SJCRH30 (cell line): ENCODE measurements at places on chromosomes 2 and 18. TPM values are rescaled to one million over a fixed set of nuclear protein-coding genes. Genes with fewer than 3 reads are reported as not detected.
A peak's percentile ranks its signal among the peaks of the same experiment; 100 is the strongest.

GRCh38 chr18:75592527-75592926 is 165.0 kb upstream of the SMIM21 start:
- H3K27me3 ChIP-seq = no peaks in the 10 kb centered on the region
- no peaks in the 10 kb centered on the region for H3K4me1 ChIP-seq
- H3K4me3 ChIP-seq = no peak overlapping the region
- H3K27ac ChIP-seq = no peak overlapping the region
- no peak for DNase-seq
- no peaks in the 10 kb centered on the region for H3K36me3 ChIP-seq

GRCh38 chr2:27214941-27215340 is 2.2 kb upstream of the CAD start:
- H3K36me3 ChIP-seq = peaks cover 24% of the 10 kb centered on the region
- no peaks in the 10 kb centered on the region for H3K27me3 ChIP-seq
- H3K4me3 ChIP-seq = no peak overlapping the region
- H3K4me1 ChIP-seq = peaks cover 17% of the 10 kb centered on the region

DNA sequence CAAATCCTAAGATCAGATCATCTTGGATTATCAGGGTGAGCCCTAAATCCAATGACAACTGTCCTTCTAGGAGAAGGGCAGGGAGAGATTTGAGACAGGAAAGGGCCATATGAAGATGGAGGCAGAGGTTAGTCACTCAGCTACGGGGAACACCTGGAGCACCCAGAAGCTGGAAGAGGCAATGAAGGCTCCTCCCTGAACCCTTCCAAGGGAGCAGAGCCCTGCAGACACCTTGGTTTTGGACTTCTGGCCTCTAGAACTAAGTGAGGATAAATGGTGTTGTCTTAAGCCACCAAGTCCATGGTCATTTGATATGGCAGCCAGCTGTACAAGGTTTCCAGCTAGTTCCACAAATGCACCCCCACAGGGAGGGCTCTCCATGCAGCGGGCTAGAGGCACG is 6.9 kb upstream of the PTPN2 start:
- no peaks in the 10 kb centered on the region for H3K36me3 ChIP-seq
- no peak overlapping the region for H3K4me3 ChIP-seq
- DNase-seq = no peak
- no peak overlapping the region for H3K27ac ChIP-seq
- no peaks in the 10 kb centered on the region for H3K4me1 ChIP-seq
- no peaks in the 10 kb centered on the region for H3K27me3 ChIP-seq

GRCh38 chr18:41226186-41226585 is 728.8 kb upstream of the PIK3C3 start:
- no peak for DNase-seq
- no peak overlapping the region for H3K27ac ChIP-seq
- no peaks in the 10 kb centered on the region for H3K4me1 ChIP-seq
- H3K27me3 ChIP-seq = no peaks in the 10 kb centered on the region
- no peak overlapping the region for H3K4me3 ChIP-seq

GRCh38 chr2:156695020-156695419 is 258.8 kb downstream of the GPD2 start:
- no peak overlapping the region for H3K4me3 ChIP-seq
- no peak overlapping the region for H3K27ac ChIP-seq
- no peaks in the 10 kb centered on the region for H3K36me3 ChIP-seq
- no peaks in the 10 kb centered on the region for H3K4me1 ChIP-seq

CFAP221 gene
- not detected in 2 replicates for total RNA-seq

NCKAP5 gene
- not detected in 2 replicates for total RNA-seq

DNA sequence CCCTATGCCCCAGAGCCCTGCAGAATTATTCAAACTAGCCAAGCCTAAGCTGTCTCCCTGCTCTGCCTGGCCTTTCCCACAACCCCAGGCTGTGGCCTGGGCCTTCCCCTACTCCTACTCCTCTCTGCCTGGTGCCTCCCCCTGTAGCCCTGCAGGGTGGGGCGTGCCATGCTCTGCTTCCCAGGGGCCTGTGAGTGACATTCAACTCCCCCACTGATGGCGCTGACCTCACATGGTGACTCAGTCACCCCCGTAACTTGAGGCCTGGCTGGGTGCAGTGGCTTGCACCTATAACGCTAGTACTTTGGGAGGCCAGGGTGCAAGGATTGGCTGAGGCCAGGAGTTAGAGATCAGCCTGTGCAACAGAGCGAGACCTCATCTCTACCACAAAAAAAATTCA is 60.6 kb downstream of the KIF1A start:
- H3K27ac ChIP-seq = no peak overlapping the region
- no peak overlapping the region for H3K4me3 ChIP-seq
- no peaks in the 10 kb centered on the region for H3K36me3 ChIP-seq
- H3K4me1 ChIP-seq = peaks cover 10% of the 10 kb centered on the region
- no peaks in the 10 kb centered on the region for H3K27me3 ChIP-seq

DAPL1 gene
- total RNA-seq = not detected in 2 replicates

- H3K4me3 ChIP-seq = no peak overlapping the region
- no peaks in the 10 kb centered on the region for H3K27me3 ChIP-seq
- no peak overlapping the region for H3K27ac ChIP-seq
- no peak for DNase-seq
These were observed 34.9 kb downstream of the KDM3A start for GRCh38 chr2:86476092-86476491.

- H3K27me3 ChIP-seq = no peaks in the 10 kb centered on the region
- DNase-seq = no peak
These were observed 6.9 kb downstream of the GPR17 start for GRCh38 chr2:127652786-127653357.

DNA sequence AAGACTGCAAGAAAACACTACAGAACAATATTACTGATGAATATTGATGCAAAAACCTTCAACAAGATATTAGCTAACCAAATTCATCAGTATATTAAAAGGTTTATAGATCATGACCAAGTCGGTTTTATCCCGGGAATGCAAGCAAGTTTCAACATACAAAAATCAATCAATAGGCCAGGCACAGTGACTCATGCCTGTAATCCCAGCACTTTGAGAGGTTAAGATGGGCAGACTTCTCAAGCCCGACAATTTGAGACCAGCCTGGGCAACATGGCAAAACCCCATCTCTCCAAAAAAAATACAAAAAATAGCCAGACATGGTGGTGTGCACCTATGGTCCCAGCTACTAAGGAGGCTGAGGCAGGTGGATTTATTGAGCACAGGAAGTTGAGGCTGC is 82.9 kb downstream of the FSIP2 start:
- no peaks in the 10 kb centered on the region for H3K27me3 ChIP-seq
- no peak overlapping the region for H3K27ac ChIP-seq
- no peaks in the 10 kb centered on the region for H3K4me1 ChIP-seq

- no peak overlapping the region for H3K4me3 ChIP-seq
- H3K4me1 ChIP-seq = no peaks in the 10 kb centered on the region
- H3K27ac ChIP-seq = no peak overlapping the region
- H3K36me3 ChIP-seq = no peaks in the 10 kb centered on the region
- H3K27me3 ChIP-seq = no peaks in the 10 kb centered on the region
- DNase-seq = peak; percentile 66
These were observed 34.2 kb upstream of the EN1 start for GRCh38 chr2:118881490-118882129.

TLX2 gene
- not detected in 2 replicates for total RNA-seq

DNA sequence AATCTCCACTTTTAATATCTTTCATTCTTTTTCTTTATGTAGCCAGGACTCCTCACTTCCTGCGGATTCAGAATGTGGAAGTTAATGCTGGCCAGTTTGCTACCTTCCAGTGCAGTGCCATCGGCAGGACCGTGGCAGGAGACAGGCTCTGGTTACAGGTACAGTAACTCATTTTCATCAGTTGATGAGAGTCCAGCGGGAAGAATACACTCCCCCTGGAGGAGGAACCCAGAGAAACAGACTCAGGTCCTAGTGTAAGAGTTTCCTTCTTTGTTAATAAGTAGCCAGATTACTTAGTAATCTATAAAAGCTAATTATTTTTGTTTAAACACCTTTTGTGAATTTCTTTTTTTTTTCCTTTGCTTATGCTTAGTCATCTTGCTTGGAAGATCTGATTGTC is 359.4 kb downstream of the PTPRM start:
- H3K4me1 ChIP-seq = peaks cover 38% of the 10 kb centered on the region

DNA sequence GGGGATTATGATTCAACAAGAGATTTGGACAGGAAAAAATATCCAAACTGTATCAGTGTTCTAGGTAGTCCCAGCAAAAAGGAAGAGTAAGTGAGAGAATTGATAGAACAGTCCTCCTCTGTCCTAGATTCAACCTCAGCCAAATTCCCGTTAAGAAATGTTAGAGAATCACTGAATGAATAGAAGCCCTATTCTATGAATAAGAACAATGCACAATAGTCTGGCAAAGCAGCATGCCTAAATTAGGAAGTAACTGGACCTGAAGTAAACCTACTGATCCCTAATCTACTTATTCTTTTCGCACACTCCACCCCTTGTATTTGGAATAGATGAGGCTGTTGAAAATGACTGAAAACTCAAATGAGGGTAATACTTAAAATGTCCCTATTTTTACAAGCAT is 1665.5 kb downstream of the LRP1B start:
- H3K27me3 ChIP-seq = no peaks in the 10 kb centered on the region
- no peak overlapping the region for H3K4me3 ChIP-seq
- no peaks in the 10 kb centered on the region for H3K36me3 ChIP-seq
- no peak overlapping the region for H3K27ac ChIP-seq

LONRF2 gene
- not detected in 2 replicates for total RNA-seq

DNA sequence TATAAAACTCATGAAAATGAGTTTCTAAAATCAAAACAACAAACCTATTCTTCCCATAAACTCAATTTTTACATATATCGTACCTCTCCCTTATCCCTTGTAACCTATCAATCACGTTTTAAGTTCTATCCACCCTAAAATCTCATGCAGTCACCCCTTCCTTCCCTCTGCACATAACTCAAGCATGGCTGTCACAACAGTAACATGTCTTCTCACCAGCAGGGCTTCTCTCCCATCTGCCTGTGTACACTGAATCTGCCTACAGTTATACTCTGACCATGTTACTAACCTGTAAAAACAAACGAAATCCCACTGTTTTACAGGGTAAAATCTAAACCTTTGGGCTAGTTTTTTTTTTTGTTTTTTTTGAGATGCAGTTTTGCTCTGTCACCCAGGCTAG is 68.2 kb downstream of the MAP4K3 start:
- H3K36me3 ChIP-seq = peaks cover 16% of the 10 kb centered on the region
- H3K27ac ChIP-seq = no peak overlapping the region
- no peak overlapping the region for H3K4me3 ChIP-seq

DNA sequence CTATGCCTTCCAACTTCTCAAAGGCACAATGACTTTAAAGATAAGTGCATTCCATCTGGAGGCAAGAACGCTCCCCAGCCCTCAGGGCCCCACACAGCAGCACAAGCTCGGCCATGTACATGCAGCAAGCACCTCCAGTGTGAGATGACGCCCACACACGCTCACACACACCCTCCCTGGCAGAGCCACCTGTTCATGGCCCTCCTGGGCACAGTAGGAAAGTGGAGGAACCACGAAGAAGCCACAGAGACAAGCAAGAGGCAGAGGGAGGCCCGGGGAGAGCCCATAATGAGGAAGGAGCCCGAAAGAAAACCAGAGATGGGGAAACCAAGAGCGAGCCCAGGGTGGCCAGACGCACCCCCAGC is 21.7 kb downstream of the BIN1 start:
- DNase-seq = peak; percentile 35
- H3K4me3 ChIP-seq = no peak overlapping the region

- DNase-seq = no peak
- H3K27me3 ChIP-seq = no peaks in the 10 kb centered on the region
- H3K4me1 ChIP-seq = peaks cover 20% of the 10 kb centered on the region
- no peaks in the 10 kb centered on the region for H3K36me3 ChIP-seq
- no peak overlapping the region for H3K4me3 ChIP-seq
These were observed 13.1 kb upstream of the NAB1 start for GRCh38 chr2:190635781-190636180.

GRCh38 chr2:238128534-238129001 is 9.9 kb upstream of the KLHL30 start:
- DNase-seq = no peak
- no peaks in the 10 kb centered on the region for H3K36me3 ChIP-seq
- H3K4me3 ChIP-seq = no peak overlapping the region
- H3K27ac ChIP-seq = no peak overlapping the region
- no peaks in the 10 kb centered on the region; the same call in 1 of the 2 replicates for H3K27me3 ChIP-seq

B3GNT2 gene
- total RNA-seq = 13.6 and 15.8 TPM in 2 replicates

DNA sequence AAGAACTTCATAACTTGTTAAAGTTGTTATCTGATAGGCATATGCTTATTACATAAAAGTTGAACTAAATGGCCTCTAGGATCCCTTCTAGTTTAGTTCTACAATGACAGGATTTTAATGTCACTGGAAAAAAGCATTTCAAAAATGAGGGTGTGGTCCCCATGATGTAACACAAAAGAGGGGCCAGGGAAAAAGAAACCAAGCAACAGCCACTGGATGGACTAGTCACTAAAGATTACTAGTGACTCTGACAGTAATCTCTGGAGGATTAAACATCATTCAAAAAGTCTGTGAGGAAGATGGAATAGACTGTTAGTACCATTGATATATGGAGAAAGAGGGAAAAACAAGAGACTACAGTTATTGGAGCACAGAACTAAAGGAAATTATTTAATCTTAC is 22.6 kb downstream of the SEPTIN10 start:
- H3K27me3 ChIP-seq = no peaks in the 10 kb centered on the region
- H3K4me1 ChIP-seq = no peaks in the 10 kb centered on the region
- no peaks in the 10 kb centered on the region; the same call in 1 of the 2 replicates for H3K36me3 ChIP-seq
- H3K4me3 ChIP-seq = no peak overlapping the region
- no peak for DNase-seq

GGCX gene
- total RNA-seq = 37.0 and 38.9 TPM in 2 replicates

- DNase-seq = peak; percentile 25
- H3K4me1 ChIP-seq = no peaks in the 10 kb centered on the region
- peaks cover 8% of the 10 kb centered on the region; the same call in 1 of the 2 replicates for H3K36me3 ChIP-seq
- H3K27ac ChIP-seq = no peak overlapping the region
These were observed 79.6 kb downstream of the MIB1 start for GRCh38 chr18:21820033-21820810.

PDCD1 gene
- 0.08 and 0.28 TPM in 2 replicates for total RNA-seq

DNA sequence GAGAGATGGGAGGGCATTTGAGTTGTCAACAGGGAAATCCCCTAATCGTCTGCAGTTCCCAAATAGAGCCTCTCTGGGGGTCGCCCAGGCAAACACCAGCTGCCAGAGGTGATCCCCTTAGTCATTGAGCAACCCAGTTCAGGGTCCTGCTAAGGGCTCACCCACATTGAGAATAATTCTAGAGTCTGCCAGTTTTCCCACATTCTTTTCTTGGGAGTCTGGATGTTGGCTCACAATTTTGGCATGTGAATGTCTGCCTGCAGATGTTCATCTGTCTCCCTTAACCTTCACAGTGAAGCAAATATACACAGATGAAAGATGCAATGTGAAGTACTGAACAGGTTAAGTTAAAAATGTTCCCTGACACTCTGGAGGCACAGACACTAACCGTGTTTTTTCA is 11.4 kb upstream of the SMIM21 start:
- H3K4me1 ChIP-seq = no peaks in the 10 kb centered on the region; the same call in 1 of the 2 replicates
- H3K36me3 ChIP-seq = no peaks in the 10 kb centered on the region
- no peak for DNase-seq
- H3K27me3 ChIP-seq = no peaks in the 10 kb centered on the region
- H3K4me3 ChIP-seq = no peak overlapping the region

DNA sequence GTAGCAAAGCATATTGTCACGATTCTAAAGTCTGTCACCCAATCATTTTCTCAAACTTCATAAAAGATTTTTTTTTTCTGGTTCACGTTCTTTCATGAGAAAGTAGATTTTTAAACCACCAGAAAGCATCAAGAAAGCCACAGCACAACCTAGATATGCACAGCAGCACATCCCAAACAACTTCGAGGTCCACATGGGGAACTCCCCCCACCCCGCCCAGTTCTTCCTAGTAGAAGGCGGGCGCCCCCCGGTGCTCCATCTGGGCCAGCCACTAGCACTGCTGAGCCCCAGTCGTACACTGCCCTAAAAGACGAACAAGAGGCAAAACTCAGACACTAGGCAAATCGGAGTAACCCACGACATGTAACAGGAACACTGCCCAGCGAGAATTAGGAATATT is 15.5 kb downstream of the HDLBP start:
- no peak overlapping the region for H3K27ac ChIP-seq
- H3K27me3 ChIP-seq = no peaks in the 10 kb centered on the region
- no peak for DNase-seq

POMC gene
- not detected in 2 replicates for total RNA-seq

CYP26B1 gene
- total RNA-seq = 9.7 and 11.3 TPM in 2 replicates
